SK-N-DZ (cell line): ENCODE measurements at places on chromosomes 16 and 17.

GRCh38 chr17:83086907-83087787 is 7.7 kb downstream of the METRNL start:
- no peak for DNase-seq

DNA sequence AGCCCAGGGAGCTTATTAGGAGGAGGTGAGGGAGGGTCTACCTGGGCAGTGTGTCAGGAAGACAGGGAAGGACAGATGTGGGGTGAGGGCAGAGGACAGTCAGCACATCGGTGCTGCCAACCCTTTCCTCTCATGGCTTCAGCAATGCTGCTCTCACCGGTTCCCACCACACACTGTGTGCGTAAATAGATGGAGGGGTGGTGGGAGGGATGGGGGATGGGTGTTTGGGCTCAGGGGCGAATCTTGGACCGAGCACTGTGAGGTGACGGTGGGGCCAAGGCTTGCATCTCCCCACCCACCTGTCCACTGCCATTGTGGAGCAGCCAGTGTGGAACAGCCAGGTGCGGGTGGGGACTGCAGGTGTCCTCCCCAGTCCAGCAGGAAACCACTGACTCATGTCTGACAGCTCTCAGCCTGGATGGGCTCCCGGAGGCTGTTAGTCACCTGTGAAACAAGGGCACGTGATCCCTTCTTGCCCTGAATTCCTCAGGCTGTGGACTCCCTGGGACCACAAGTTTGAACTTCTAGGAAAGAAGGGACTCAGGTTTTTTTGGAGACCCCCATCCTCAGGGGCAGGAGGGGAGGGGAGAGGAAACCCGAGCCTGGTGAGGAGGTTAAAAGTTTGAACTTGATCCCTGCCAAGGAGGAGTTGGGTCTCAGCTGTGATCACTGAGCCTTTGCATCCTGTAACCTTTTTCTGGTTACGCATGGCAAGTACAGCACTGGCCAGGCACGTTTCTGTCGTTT is 42.7 kb upstream of the SMPD3 start:
- no peak for DNase-seq

DNA sequence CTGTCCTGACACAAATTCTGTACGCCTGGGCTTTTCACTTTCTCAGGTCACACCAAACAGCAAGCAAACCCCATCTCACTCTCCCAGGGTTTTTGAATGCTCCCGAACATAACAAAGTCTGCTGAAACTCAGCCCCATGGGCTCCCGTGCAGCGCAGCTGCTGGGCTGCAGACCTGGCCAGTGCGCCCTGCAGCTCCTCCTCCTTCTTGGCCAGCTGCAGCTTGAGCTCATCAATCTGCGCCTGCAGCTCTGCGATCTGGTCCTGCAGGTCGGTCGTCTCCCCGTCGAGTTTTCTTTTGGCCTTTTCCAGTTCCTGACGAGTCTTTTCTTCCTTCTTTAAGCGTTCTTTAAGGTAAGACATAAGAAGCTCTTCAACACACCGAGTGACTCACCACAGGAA is 70.5 kb downstream of the NDEL1 start:
- DNase-seq = no peak

GRCh38 chr16:72935896-72936295 is 112.0 kb downstream of the ZFHX3 start:
- no peak for DNase-seq

DNA sequence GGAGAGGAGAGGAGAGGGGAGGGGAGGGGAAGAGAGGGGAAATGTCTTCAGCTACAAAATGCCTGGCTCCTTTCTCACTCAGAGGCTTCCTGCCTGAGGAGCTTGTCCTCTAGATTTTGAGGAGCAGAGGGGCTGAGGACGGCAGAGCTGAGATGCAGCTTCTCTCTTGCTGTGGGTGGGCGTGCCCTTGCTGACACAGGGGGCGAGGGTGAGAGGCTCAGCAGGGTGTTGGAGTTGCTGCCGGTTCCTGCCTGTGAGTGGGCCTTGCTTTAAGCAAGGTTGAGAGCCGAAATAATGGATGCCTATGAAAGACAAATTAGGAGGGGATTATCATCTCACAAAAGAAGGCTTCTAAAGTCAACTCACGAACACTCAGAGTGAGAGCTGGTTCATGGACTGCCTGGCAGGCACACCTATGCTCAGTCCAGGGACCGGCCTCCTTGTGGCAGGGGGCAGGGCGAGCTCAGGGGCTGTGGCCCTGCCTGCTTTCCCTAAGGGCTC is 215.6 kb downstream of the MSI2 start:
- DNase-seq = no peak

- no peak for DNase-seq
Measured at GRCh38 chr17:52306314-52306713, 147.8 kb upstream of the CA10 start.

DNA sequence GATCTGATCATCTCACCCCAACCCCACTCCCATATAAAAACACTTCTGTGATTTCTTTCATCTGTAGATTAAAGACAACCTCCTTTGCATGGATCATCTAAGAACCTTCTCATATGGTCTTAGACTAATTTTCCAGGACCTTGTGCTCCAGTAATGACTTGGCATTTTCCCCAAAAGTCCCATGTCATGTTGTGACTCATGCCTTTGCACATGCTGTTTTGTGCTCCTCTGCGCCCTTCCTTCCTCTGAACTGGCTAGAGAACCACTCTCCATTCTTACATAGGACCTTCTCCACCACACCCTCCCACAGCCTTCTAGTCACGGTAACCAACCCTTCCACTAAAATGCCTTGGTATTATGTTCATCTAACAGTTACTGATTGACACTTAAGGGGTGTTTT is 99.5 kb upstream of the AXIN2 start:
- no peak for DNase-seq

DNA sequence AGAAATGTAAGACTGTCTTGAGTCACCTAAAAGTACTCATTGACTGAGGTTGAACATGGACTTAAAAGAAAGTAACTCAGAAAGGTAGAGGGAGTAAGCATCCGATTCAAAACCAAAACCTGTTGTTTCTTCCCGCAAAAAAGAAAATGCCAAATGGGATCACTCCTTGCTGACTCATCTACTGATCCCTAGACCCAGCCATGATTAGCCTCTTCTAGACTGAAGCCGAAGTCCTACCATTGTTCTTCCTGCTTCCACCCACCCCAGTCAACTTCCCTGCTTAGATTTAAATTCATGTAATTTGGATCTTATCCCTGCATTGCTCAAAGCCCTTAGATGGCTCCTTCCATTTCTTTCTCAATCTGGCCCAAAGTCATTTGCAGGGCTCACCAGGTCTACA is 760.5 kb upstream of the SOX9 start:
- DNase-seq = no peak

- DNase-seq = no peak
Measured at GRCh38 chr17:64718058-64718457, 56.0 kb upstream of the SMURF2 start.

DNA sequence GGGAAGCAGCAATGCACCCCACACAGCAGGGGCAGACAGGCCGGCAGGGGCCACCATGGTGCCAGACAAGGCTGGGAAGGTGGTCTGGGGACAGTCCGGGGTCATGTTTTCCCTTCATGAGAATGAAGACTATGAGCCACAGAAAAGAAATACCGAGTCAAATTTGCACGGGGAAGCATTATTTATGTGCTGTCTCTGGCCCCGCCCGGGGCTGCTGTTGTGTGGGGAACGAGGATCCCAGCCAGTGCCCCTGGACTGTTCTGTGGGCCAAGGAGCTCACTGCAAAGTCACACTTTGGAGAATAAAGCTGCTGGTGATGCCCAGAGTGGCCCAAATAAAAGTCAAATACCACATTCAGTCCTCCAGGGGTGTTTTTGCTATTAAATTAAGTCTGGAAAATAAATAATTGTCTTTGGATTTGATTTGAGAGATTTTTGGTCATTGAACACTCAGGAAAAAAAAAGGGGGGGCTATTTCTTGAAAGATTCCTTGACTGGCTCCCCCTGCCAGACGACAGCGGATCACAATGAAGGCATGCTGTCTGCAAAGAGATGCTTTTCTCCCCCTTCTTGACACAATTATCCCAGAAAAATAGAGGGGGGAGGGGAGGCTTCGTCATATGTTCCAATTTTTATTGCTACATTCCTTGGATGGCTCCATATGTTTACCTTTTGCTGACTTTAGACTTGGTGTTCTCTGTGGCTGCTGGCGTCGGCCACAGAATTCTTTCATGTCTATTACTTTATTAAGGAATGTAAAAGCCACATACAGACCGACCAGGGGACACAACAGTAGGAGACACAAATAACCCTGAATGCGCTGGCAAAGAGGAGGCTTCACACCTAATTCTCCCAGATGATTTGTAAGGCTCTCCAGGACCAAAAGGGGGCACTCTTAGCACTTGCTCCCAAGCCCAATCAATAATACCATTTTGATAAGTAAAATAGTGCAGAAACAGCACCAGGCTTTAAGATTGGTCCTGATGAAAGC is 27.1 kb upstream of the ANKFN1 start:
- DNase-seq = no peak

DNA sequence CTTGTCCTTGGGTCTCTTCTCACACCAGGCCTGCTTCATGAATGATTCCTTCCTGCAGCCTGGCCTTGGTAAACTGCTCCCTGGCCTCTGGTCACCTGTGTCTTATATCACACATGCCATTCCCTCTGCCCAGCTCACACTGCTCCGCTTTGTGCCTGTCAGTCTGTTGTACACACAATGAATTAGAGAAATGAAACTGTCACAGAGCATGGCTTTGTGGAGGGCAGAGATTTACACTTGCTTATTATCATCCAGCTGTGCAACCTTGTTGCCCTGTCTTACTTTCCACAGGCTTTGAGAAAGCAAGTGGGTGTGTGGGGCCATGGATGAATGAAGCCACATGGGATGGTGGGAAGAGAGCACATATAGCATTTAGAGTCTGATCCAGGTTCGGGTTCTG is 22.4 kb downstream of the ALDH3A2 start:
- DNase-seq = no peak

DNA sequence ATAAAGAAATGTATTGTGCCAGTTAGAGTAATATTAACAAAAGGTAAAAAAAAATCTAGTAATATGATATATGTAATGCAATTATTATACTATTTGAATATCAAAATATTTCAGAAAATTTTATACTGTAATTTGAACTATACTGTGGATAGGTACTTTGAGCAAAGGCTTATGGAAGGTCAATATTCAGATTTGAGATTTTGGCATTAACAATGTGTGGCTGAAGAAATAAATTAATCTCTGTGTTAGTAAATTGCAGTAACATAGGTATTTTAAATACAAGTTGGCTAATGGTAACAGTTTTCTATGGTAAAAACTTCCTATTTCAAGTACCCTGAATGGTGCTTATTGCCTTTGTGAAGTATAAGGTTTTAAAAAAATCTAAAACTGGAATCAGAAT is 23.2 kb upstream of the NACA2 start:
- no peak for DNase-seq

GRCh38 chr17:68431661-68432071 is 25.6 kb downstream of the WIPI1 start:
- peak; percentile 43 for DNase-seq

DNA sequence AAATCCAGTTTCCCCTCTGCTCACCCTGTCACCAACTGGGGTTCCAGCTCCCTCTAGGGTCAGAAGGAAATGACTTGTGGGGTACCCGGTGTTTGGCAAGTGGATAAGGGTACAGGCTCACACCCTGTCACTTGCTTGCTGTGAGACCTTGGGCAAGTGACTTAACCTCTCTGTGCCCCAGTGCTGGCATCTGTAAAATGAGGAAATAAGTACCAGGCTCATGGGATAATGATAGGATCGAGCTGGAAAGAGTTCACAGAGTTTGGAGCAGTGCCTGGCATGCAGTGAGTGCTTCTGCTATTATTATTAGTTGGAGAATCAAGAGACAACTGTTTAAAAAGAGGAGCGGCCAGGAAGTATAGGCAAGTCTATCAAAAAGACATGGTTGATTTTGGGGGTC is 53.7 kb upstream of the DLX4 start:
- DNase-seq = no peak

- DNase-seq = no peak
Measured at GRCh38 chr16:50293994-50294855, 27.9 kb downstream of the ADCY7 start.

DNA sequence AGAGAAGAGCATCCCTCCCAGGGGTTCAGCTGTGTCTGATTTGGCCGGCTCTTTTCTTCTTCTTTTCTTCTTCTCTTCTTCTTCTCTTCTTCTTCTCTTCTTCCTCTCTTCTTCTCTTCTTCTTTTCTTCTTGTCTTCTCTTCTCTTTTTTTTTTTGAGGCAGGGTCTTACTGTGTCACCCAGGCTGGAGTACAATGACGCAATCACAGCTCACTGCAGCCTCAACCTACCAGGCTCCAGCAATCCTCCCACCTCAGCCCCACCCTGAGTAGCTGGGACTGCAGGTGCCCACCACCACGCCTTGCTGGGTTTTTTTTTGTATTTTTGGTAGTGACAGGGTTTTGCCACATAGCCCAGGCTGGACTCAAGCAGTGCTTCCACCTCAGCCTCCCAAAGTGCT is 266.0 kb downstream of the SNX29 start:
- DNase-seq = no peak

DNA sequence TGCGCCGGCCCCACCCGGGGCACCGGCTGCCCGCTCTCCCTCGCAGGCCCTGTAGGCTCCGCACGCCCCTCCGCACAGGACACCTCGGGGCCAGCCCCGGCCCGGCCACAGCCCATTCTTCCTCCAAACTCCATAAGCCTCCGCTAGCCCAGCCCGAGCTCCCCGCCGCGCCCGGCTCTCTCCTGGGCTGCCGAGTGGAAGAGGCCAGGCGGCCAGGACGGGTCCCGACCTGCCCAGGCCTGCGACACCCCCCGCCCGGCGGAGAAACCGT is 397 bp downstream of the NCOR1 start:
- DNase-seq = peak; percentile 65

DNA sequence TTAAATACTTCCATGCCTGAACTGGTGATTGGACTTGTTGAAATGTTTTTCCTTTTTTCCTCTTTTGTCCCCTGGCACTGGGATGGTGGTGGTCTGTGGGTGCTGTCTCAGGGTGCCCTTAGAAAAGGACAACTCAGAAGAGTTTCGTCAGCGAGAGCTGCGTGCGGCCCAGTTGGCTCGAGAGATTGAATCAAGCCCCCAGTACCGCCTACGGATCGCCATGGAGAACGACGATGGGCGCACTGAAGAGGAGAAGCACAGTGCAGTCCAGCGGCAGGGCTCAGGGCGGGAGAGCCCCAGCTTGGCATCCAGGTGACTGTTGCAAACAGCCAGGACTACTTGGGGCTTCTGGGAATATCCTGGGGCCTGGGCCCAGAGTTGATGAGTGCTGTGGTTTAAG is 6.9 kb downstream of the ATXN2L start:
- no peak for DNase-seq

DNA sequence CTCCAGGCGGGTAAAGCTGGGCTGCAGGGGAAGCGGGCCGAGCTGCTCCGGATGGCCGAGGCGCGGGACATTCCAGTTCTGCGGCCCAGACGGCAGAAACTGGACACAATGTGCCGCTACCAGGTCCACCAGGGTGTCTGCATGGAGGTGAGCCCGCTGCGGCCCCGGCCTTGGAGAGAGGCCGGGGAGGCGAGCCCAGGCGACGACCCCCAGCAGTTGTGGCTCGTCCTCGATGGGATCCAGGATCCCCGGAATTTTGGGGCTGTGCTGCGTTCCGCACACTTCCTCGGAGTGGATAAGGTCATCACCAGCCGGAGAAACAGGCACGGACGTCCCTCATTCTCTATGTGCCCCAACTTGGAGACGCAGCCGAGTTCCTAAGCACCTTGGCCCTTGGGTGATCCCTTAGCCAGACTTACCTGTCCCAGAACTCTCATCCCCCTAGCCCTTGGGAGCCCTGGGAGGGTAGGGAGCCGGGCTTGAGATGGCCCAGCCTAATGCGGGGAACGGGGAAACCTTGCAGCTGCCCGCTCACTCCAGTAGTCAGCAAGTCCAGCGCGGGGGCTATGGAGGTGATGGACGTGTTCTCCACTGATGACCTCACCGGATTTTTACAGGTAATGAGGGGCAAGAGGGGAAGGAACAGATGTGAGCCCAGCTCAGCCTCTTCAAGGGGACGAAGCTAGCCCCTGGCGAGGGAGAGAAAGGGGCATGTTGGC is 806 bp downstream of the MRM1 start:
- no peak for DNase-seq
